ENCODE measurements at places on chromosomes 3 and 15.

DNA sequence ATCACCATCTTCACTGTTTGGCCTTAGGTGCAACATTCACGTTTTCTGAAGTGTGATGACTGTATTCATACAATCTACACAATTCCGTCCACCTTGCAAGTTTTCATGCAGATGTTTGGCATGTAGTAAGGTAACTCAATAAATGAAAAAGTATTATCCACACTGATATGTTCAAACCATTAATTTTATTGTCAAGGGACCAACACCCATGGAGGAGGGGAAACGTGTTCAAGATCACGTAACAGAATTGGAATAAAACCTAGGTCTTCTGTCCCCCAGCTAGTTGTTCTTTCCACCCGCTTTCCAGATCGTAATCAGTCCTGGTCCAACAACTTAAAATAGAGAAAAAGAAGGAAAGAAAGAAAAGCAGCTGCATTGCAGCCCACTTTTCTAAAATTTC, 560.4 kb upstream of the MCTP2 start:
- DNase-seq = no peak

GRCh38 chr3:119099785-119100184, 46.2 kb upstream of the TEX55 start:
- no peak for DNase-seq

DNA sequence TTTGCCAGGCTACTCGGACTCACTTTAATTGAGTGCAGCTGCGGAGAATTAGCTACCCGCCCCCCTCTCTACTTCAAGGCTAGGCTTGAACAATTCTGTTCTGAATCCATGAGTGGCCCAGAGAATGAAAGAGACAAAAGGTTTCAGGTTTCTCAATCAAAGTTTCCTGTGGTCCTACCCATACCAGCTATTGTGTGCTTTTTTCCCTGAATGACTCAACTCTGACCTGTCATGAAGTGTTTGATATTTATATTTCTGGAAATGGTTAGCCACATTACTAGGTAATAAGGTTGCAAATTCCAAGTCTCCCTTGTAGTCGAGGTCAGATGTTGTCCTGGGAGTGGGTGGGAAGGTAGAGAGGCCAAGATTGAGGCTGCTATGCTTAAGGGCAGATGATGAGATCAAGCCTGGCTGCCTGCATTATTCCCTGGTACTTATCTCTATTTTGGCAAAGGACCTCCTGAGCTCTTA, 392.7 kb upstream of the TBL1XR1 start:
- DNase-seq = no peak

DNA sequence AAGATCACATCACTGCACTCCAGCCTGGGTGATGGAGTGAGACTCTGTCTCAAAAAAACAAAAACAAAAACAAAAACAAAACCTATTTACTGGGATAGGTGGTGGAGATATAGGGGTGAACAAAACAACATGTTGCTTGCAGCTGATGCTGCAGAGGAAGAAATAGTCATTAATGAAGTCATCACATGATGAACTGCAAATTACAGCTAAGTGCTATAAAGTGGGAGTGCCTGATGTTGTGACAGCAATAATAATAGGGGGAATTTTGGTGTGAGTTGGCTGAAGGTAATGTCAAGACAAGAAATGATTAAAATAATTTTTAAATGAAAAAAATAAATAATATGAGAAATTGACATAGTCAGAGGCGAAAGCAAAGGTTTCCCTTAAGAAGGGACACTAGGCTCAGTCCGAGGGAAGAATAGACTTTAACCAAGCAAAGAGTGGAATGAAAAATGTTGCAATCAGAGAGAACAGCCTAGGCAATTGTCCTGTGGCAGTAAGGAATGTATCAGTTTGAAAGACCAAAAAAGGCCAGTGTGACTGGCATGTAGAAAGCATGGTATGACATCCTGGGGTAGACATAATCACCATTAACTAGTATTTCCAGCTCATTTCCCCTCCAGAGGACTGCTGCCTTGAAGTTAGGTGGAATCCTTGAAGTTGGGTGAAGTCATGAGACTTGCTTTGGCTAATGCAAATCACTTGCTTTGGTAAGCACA, 14.7 kb upstream of the PIK3CB start:
- DNase-seq = no peak

GRCh38 chr3:12384451-12385233, 95.8 kb downstream of the PPARG start:
- no peak for DNase-seq

DNA sequence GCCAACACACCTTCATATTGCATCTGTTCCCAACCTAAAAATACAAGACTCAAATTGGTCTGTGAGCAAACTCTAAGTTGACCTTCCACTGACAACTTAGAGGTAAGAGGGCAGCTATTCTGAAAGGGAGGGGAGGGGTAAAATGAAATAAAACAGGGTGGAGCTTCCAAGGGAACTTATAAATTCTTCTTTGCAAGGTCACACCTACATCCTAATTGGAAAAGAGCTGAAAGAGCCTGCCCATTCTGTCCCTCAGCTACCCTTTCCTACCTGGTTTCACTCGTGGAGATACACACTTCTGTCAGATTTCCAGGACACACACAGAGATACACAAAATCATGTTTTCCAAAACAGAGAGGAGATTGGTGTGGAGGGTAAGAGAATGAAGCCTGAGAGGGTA, 1.0 kb downstream of the ILDR1 start:
- no peak for DNase-seq
